ENCODE measurements at places on chromosomes 7 and 10.

DNA sequence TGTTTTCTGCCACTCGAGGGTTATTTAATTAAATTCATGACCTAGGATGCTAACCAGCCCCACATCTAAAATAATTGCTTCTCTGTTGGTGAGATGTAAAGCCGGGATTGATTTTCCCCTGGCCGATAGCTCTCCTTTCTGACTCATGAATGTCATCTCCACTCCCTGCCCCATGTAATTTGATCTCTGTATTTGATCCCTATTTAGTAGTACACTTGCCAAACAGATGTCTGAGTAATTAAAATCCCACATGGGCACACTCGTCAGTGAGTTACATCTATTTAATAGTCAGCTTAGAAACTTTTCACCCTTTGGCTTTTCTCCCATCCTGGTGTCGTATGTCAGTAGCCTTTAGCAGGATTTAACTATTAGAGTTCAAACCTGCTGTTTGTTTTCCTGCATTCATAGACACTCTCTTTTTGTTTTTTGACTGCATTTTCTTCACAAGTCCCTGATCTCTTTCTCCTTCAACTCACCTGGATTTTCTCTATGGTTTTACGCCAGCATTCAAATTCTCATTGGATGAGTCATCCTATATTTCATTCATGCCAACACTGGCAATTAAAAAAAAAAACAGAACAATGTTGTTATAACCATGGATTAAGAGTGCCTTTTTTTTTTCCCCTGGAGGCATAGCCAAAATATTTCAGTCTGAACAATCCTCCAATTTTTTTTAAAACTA is 82.7 kb downstream of the SPAG6 start:
- peak; percentile 6 for DNase-seq

DNA sequence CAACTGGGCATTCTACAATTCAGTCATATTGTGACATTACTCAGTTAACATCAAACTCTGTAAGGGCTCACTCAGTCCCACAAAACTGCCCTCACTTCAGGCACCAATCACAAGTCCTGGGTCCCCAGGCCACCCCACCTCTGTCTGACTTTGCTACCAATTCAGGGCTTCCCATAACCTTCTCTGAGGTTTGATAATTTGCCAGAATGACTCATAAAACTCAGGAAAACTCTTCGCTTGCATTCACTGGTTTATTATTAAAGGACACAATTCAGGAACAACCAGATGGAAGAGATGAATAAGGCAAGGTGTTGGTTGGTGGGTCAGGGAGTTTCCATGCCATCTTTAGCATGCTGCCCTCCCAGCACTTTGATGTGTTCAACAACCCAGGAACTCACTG is 41.3 kb downstream of the AVL9 start:
- no peak for DNase-seq

DNA sequence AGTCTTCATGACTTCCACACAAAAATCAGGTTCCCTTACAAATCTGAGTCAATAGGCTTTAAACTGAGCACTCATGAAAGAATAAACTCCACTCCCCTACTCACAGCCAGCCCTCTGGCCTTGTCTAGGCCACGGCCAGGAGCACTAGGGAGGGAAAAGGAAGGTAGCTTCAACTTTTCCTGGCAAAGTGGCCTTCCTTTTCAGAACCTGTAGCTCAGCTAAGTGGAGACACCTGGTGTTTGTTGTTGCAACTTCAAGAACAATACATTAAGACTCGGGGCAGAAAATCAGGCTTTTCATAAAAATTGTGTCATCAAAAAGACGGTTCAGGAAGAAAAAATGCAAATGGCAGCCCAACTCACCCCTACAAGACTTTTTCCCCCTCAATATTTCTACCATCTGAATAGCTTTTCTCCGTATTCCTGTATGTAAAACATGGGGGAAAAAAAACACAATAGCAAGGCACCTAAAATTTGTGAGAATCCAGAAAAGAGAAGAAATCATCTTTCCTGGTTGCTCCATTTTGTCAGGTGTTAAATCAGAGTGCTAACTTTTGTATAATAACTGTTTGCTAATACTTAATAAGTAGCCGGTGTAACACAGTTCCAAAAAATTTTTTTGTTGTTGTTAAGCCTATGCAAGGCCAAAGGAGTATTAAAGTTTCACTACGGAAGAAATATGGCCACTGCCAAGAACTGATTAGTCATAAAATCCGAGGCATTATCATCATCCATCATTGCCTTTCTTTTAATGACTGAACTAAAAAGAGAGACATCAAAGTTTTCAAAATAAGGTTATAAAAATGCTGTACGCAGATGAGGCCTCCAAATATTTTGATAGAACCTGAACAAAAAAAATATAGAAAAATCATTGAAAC is 66.2 kb upstream of the ARID5B start:
- peak; percentile 37 for DNase-seq

DNA sequence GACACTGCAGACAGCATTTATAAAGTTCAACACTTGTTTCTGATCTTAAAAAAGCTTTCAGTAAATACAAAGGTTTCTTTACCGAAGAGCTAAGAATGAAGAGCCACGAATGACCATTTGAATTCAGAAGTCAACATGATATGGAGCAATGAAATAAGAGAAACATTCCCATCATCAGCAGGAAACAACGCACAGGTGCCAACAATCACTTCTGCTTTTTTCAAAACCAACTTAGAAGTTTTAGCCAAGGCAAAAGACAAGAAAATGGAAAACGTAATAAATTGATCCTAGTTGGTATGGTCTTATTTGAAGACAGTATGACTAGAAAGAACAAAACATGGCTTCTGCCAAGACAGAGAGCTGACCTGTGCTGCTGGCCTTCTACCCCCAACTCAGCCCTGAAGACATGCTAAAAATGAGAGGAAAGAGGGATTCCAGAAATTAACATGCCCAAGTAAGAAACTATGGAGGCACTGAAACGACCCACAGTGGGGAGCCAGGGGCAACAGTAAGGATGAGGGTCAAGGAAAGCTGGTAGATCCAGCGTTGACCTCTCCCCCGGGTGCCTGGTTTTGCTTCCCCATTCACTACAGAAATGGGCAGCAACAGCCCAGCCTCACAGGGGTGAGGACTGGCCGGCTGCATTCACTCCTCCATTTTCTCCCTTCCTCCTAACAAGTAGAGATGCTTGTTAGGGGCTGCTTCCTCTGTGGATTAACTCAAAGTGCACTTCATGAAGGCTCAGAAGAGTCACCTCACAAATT is 30.1 kb downstream of the VPS41 start:
- no peak for DNase-seq

DNA sequence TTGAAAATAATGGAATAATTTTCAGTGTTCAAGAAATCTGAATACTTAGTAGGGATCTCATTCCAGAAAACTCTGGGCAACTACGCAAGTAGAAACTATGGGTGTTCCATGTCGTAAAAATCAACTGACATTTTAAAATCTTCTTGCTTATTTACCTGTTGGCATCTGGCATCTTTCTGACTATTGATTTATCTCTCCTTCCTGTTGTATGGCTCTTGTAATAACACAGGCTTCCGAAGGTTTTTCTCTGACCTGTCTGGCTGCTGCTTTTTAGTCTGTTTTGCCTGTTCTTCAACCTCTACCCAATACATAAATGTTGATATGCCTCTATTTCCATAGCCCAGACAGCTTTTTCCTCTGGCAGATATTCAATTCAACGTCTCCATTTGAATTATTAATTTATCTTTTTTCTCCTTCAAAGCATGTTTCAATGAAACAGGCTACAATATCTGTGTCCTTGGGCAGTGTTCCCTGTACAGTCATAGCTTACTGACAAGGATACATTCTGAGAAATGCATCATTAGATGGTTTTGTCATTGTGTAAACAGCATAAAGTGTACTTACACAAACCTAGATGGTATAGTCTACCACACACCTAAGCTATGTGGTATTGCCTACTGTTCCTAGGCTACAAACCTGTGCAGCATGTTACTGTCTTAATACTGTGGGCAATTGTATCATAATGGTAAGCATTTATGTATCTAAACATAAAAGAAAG is 105.9 kb upstream of the ETV1 start:
- DNase-seq = no peak

DNA sequence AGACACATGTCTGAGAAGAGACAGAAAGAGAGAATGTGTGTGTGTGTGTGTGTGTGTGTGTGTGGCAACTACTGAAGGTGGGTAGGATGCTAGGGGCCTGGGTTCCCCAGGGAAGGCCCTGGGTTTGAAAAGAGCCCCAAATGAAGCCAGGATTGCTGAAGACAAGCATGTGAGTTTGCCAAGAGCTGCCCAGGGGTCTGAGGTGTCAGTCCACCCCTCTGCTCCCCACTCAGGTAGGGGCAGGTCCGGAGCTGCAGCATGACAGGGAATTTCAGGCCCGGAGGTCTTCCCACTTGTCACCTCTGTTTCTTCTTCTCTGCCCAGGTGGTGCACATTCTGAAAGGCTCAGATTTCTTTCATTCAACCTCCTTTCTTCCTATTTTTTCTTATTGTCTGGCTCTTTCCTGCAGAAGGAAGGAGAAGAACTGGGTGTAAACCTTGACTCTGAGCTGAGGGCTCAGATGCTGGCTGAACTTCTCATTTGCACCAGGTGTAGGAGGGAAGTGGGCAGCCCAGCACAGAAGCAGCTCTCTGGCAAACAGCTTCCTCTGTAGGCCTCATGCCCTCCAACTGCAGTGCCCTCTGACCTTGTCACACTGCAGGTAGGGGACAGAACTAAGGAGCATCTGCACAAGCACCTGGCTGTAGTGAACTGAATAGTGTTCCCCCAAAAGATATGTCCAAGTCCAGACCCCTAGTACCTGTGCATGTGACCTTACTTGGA is 79.6 kb upstream of the LRRC4 start:
- DNase-seq = no peak

DNA sequence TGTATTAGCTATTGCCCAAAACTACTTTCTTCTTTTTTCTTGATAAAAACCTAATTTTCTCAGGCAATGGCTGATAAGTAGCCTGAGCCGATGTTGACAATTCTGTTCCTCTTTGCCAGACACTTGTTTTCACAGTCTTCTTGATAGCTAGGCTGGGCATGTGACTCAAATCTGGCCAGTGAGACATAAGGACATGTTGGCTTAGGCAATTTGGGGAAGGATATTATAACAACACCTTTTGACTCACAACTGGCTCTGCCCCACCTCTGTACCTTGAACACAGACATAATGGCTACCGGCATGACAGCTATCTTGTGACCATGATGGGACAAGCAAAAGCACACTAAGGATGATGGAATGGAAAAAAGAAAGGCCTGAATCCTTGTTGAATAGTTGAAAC is 72.9 kb upstream of the GPR22 start:
- DNase-seq = no peak

- no peak for DNase-seq
These were observed 34.2 kb upstream of the SH2B2 start for GRCh38 chr7:102252366-102252982.

- DNase-seq = no peak
These were observed 81.4 kb upstream of the GJD4 start for GRCh38 chr10:35523670-35524225.

- DNase-seq = no peak
These were observed 1455.7 kb upstream of the CELF2 start for GRCh38 chr10:9561821-9562505.

DNA sequence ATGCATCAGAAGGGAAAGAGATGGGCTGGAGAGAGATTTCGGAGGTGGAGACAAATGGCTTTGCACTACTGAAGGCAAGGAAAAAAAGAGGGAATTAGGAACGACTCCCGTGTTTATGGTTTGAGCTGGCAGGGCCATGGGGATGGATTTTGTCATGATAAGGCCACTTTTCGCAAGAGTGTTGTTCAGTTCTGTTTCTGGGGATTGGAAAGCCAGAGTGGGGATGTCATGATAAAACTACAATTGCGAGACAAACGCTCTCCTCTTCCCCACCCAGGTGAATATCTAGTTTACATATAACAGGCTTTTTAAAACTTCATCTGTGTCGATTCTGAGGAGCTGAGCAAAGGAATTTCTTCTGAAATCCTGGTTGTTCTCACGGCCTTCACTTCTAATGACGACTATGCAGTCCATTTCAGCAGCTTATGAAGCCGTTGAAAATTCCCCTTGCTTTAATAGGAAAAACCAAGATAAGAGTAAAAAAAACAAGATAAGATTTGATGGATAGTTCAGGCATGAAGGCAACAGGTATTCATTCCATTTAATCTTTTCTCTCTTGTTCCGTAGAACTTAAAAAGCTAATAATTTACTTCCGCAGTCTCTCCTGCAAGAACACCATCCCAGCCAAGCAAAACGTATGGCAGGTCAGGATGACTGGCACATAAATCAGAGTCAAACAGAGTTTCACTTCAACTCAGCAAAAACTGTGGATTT is 245.6 kb upstream of the PITRM1 start:
- DNase-seq = no peak

DNA sequence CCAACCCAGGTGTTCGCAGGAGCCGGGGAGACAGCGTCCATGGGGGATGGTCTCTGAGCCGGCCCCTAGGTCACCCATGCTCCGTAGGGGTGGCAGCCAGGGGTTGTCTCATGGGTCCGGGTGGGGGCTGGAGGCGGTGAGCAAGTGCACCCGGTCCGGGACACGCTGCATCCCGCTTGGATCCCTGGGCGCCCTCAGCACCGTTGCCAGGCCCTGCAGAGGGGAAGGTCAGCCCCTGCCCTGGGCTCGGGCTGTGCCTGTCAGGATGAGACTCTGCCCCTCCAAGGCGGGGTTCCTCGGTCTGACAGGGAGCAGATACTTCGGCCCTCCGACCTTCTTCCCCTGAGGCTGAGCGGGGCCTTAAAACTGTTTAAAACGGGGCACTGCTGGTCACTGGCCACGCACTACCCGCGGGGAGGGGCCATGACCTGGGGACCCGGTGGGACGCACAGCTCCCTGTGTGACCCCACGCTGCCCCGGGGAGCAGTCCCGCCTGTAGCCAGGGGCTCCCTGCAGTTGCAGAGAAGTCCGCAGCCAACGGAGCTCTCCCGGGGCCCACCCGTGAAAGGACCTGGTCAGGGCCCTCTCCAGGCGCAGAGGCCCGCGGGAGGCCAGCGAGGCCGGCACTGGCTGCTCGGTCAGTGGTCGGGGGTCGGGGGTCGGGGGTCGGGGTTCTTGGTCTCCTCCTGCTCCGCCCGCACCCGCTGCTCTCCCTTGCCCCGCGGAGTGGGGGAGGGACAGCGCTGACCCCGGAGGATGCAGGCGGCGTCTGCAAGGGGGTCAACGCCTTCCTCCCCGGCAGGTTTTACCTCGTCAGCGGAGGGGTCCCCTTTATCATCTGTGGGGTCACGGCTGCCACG is 33.4 kb upstream of the KNDC1 start:
- DNase-seq = no peak

DNA sequence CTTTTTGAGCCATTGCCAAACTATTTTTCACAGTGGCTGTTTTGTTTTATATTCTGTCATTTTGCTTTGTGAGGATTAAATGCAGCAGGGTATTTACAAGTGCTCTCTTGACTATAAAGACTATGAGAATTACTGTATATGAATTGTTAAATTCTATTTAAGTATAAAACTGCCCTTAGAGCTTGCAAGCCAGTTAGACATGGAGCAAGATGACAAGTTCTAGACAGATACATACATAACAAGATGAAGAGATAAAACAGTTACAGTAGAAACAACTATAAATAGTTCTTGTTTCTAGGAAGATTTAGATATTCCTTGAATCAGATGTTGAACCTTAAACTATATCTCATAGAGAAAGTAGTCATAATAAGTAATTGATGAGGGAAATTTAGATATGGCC is 60.6 kb downstream of the DNAH11 start:
- DNase-seq = no peak

DNA sequence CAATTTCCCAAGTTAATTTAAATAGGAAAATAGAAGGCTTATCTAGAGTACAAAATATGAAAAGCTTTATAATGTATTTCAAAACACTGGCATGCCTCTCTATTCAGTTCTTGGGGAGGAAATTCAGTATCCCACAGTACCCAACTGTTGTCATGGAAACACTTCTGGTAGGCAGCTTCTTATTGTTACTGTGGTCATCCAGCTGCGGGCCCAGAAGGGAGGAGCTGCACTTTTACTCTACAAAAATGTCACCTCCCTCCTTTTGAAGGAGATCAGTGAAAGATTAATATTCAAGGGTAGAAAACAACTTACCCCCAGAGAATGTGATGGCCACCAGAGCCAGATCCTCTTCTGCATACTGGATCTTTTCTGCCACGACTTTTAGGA is 202.8 kb downstream of the RAPGEF5 start:
- peak; percentile 55 for DNase-seq

Data from NCI-H526 (cell line).